ENCODE measurements at places on chromosomes 1 and 21. TPM values are rescaled to one million over a fixed set of nuclear protein-coding genes. Genes with fewer than 3 reads are reported as not detected.
A peak's percentile ranks its signal among the peaks of the same experiment; 100 is the strongest.

DNA sequence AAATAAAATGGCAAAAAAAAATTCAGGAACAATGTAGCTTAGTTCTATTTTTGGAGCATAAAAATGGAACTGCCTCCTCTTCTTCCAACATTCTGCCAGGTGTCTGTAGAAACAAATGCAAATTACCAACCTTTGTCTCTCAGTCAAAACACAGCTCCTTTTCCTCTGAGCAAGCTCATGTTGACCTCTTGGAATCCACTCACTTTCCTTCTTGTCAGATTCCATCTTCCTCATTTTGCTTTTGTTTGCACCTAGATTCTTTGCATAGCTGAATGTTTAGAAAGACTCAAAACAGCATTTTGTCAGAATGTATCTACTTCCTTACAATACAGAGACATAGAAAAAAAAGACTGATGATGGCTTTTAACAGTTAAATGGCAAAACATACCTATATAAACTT lies 178.2 kb downstream of the ADGRL2 start:
- H3K4me3 ChIP-seq = no peak overlapping the region
- no peaks in the 10 kb centered on the region for H3K36me3 ChIP-seq
- no peak for DNase-seq
- no peaks in the 10 kb centered on the region for H3K4me1 ChIP-seq

GRCh38 chr1:58290685-58291372 lies 255.7 kb downstream of the OMA1 start:
- H3K4me3 ChIP-seq = no peak overlapping the region
- no peak for DNase-seq
- H3K27ac ChIP-seq = no peak overlapping the region
- H3K36me3 ChIP-seq = no peaks in the 10 kb centered on the region

- no peak for DNase-seq
- H3K4me3 ChIP-seq = no peak overlapping the region
- H3K27ac ChIP-seq = no peak overlapping the region
- peaks cover 15% of the 10 kb centered on the region for H3K27me3 ChIP-seq
- no peaks in the 10 kb centered on the region for H3K36me3 ChIP-seq
These were observed 216.1 kb downstream of the PBX1 start for GRCh38 chr1:164774819-164775654.

DNA sequence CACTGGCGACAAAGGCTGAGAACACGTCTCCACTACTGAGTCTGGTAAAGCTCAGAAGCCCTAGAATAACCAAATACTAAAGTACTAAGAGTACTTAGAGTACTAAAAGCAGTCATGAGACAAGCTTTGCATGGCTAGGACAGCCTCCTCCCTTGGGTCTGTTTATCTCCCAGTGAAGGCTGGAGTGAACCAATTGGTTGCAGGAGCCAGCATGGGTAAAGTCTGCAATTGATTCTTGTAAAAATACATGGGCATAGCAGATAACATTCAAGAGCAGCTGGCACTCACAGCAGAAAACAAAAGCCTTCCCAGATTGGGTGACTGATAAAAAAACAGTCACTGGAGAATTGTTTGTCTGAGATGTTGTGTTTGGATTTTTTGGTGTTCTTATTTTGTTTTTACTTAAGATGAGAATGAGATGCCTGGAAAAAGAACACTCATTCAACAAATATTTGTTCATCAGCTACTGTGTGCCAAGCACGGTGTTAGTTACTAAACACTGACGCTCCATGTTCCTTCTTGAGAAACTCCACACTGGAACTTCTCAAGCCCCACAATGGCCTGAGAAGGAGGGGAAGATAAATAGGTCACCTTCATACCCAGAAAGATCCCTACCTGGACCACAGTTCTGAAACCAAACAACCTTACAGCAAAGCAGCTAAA lies 3.7 kb downstream of the IRF6 start:
- H3K27me3 ChIP-seq = peaks cover 32% of the 10 kb centered on the region
- H3K27ac ChIP-seq = no peak overlapping the region
- DNase-seq = no peak

DNA sequence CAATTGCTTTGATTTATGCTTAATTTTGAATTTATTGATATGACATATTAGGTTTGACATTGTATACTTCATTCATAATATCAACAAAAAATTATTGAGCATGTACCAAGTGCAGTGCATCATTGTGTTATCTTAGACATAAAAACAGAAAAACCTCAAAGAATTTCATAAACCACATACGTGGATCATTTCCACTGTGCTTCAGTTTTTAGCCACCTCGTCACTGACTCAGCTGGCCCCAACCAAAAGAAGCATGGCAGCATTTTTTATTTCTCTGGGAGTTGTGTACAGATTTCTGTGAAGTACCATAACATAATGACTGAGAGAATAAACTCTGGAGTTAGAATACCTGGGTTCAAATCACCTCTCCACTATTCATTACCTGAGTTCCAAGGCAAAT lies 95.6 kb upstream of the C1orf87 start:
- H3K4me3 ChIP-seq = no peak overlapping the region
- H3K27me3 ChIP-seq = peaks cover 6% of the 10 kb centered on the region
- no peak overlapping the region for H3K27ac ChIP-seq

TMEM269 gene
- 0.81 TPM for total RNA-seq

DNA sequence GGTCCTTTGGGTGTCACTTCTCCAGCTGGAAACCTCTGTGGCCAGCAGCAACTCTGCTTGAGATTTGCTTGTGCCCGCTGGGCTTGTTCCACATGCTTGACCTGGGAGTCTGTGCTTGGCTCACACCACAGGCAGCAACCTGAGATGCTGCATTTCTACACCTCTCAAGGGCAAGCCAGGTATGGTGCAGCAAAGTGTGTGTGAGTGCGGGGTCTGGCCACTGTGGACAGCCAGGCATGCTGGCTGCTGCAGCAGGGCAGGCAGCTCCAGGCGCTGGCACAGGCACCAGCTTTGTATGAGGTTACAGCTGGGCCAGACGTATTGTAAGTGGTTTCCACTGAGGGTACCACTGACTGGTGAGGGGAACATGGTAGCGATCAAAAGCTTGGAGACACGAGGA lies 242.0 kb downstream of the PTGER3 start:
- no peaks in the 10 kb centered on the region for H3K27me3 ChIP-seq
- no peaks in the 10 kb centered on the region for H3K4me1 ChIP-seq
- DNase-seq = no peak
- no peaks in the 10 kb centered on the region for H3K36me3 ChIP-seq
- no peak overlapping the region for H3K27ac ChIP-seq

C1orf56 gene
- 3.1 TPM for total RNA-seq

- H3K36me3 ChIP-seq = peaks cover 15% of the 10 kb centered on the region
- H3K4me1 ChIP-seq = peaks cover 74% of the 10 kb centered on the region
- H3K4me3 ChIP-seq = peak overlapping the region; percentile 21
- H3K27me3 ChIP-seq = peaks cover 6% of the 10 kb centered on the region
These were observed 21.9 kb downstream of the MCOLN2 start for GRCh38 chr1:84975035-84975434.

EFNA4 gene
- 3.4 TPM for total RNA-seq

DNA sequence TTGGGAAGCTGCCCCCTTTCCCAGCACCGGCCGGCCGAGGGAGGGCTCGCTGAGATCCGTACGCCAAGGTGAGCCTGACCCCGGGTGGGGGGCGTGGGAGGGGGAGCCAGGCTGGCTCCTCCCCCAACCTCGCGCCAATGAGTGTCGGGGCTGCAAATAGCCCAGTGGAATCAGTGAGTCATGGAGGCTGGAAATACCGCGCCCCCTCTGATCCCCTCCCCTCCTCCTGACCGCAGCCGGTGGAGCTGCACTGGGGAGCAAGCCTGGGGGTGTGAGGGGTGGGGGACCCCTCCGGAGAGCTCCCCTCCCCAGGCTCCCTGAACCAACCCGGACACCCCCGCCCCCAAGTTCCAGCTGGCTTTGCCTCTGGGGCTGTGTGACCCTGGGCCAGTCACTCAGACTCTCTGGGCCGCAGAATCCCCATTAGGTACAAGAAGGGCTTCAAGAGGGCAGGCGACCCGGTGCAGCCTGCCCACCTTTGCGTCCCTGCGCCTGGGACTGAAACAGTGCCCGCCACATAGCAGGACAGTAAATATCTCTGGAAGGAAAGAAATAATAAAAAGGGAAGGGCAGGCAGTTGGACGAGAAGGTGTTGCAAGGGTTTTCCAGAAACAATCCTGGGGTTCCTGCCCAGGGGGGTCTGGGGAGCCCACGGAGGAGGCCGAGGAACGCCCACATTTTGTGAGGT lies 4.5 kb downstream of the HSPB7 start:
- peaks cover 5% of the 10 kb centered on the region for H3K4me1 ChIP-seq
- H3K4me3 ChIP-seq = peak overlapping the region; percentile 61
- H3K27ac ChIP-seq = no peak overlapping the region
- peak; percentile 58 for DNase-seq

DNA sequence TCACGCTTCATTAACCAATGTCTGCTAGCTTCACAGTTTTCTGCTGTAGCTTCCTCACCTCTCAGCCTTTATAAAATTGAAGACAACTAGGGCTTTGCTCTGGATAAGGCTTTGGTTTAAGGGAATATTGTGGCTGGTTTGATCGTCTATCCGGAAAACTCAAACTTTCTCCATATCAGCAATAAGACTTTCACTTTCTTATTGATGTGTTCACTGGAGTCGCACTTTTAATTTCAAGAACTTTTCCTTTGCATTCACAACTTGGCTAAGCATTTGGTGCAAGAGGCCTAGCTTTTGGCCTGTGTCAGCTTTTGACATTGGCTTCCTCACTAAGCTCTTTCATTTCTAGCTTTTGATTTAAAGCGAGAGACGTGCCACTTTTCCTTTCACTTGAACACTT lies 12.9 kb downstream of the COA6 start:
- no peaks in the 10 kb centered on the region for H3K27me3 ChIP-seq
- DNase-seq = no peak
- peaks cover 17% of the 10 kb centered on the region for H3K4me1 ChIP-seq
- H3K4me3 ChIP-seq = peak overlapping the region; percentile 25

- H3K27ac ChIP-seq = no peak overlapping the region
- no peaks in the 10 kb centered on the region for H3K4me1 ChIP-seq
- H3K4me3 ChIP-seq = no peak overlapping the region
- no peak for DNase-seq
These were observed 484.4 kb downstream of the PLA2G4A start for GRCh38 chr1:187313115-187313514.

- peaks cover 50% of the 10 kb centered on the region for H3K27me3 ChIP-seq
- no peak overlapping the region for H3K27ac ChIP-seq
- H3K4me1 ChIP-seq = no peaks in the 10 kb centered on the region
- no peaks in the 10 kb centered on the region for H3K36me3 ChIP-seq
- H3K4me3 ChIP-seq = no peak overlapping the region
- no peak for DNase-seq
These were observed 21.6 kb downstream of the PLA2G2A start for GRCh38 chr1:19957779-19958178.

All from activated T-cell treated with anti-CD3 and anti-CD28 coated beads, Interleukin-2, amount 50 U/mL, for 72 hours (primary cell).